NCI-H1694 treated with DMSO at 0.1 percent for 48 hours (cell line): ENCODE measurements at places on chromosomes 1 and 21.

DNA sequence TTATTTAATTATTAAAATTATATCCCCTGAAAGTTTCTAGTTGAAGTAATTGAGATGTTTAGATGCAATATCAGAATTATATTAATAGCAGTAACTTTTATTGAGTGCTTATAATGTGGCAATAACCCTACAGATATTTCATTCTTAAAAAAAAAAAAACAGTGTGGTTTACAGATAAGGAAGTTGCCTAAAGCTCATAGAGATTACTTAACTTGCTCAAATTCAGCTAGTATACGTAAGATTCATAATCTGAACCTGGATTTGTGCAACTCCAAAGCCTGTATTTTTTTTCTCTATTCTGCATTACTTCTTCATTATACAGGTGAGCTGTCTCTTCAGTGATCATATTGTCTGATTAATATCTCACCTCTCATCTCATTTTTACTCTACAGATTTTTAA, 156.0 kb upstream of the PTBP2 start:
- no peak for DNase-seq

- peak; percentile 8 for DNase-seq
Measured at GRCh38 chr1:115112496-115113375, 23.4 kb upstream of the TSPAN2 start.

DNA sequence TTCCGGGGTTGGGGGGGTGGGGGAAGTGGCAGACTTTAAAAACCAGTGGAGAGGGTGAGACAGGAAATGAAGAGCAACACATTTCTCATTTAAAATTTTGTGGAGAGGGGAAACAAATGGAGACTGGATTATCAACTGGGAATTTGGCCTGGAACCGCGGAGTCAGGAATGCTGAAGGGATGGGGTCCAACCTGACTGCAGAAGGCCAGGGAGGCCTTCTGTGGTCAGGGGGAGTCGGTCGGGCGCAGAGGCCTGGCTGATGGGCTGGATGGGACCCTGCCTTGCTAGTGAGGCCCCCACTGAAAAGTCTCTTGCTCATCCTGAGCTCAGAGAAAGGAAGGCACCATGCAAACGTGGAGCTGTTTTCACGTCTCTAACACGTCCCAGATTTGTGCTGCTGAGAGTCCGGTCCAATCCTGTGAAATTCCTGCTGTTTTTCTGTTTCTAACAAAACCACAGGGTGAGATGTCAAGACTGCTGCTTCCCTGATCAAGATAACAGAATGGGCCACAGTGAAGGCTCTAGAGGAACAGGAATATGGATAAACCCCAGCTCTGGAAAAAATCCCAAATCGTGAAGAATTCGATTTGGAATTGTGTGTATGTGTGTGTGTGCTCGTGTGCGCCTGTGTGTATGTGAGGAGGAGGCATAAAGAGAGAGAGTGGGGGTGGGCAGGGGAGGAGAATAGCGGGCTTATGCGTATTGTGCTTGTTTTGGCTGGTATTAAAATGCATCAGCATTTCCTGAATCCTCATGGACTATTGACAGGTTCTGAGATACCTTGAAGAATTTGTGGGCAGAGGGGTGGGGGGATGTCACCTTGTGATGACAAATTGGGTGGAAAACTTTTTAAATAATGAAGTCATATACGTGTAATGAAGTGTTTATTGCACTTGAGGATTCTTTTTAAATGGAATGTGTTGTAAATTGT, 117.4 kb downstream of the NGF start:
- DNase-seq: no peak

DNA sequence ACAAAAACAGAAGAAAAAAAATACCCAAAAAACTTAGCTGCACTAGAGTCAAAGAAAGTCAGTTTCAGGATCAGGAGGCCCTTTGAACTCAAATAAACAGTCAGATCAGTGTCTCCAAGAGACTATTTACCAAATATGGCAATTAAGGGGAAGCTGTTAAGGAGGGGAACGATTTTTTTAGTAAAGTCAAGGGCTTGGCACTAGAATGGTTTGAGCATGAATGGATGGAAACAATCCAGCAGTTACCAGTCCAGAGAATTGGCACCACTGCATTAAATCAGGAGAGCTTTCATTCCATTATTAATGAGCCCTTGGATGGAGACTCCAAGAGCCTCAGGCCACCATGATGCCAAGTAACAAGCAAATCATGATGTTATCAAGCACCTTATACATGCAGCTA, 7.2 kb downstream of the TRAPPC3 start:
- peak; percentile 13 for DNase-seq

DNA sequence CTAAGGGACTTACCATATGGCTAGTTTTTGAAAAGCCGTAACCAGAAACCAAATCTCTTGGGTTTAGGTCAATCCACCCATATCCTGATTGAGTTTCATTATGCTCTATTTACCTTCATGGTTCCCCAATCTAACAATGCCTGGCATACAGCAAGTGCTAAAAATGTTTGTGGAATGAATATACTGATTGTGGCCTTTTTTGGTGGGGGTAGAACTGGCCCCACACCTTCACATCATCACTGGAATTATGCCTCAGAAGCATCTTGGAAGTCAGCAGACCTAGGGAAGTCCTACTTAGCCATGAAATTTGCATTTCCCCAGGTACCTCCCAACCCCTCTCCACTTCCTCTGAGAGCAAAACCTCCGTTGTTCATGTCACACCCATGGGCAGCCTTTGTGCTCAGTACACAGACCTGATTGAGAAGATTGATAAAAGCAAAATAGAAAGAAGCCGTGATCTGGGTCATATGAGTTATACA, 17.8 kb upstream of the SLAMF1 start:
- DNase-seq: no peak

DNA sequence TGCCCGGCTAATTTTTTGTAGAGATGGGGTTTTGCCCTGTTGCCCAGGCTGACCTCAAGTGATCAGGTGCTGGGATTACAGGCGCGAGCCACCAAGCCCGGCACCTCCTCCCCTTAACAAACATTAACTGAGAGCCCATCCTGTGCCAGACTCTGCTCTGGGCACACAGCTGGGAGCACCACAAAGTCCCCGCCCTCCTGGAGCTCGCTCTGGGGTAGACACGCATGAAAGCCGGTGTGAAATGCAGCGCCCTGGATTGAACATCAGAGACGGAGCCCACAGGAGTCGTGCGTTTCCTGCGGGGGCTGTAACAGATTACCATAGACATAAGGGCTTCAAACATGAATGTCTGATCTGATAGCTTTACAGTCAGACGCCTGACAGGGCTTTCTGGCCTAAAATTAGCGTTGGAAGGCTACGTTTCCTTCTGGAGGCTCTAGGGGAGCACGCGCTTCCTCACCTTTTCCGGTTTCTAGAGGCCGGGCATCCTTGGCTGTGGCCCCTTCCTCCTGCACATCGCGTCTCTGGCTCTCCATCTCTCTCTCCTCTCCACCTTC, 14.3 kb downstream of the SLC27A3 start:
- DNase-seq: no peak

- DNase-seq: no peak
Measured at GRCh38 chr21:25744854-25745253, 10.1 kb downstream of the GABPA start.

DNA sequence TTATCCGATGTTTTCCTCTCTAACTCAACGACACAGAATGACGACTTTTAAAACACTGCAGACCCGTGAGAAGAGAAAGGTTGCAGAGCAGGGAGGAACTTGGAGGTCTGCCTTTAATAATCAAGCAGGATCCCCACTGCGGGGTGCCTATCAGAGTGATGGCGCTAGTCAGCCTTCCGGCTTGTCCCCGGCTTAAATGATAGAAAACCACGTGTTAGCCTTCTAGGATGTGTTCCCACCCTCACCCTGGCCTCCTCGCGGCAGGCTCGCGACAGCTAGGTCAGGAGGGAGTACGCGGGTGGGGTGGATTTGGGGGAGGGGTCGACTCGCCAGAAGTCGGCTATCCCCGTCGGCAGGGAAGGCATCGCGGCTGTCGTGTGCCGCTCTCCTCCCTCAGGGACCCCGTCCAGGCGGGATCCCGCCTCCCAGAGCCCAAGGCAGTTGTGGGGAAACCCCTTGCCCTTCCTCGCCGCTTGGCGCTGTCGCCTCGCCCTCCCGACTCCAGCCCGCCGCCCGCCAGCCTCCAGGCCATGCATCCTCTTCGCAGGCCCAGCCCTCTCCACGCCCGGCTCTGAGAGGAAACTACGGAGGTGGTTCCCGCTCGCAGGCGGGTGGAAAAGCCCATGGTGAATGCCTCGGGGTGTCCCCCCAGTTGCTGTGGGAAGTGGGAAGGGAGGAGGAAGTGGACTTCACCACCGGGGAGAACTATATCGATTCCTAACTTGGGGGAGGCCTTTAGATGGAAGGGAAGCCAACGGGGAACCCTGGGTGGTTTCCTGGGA, 1.1 kb upstream of the SMG7 start:
- peak; percentile 89 for DNase-seq
